ENCODE measurements at places on chromosomes 7 and 10.

- DNase-seq, result no peak
Observed at GRCh38 chr7:54904130-54904529, 114.7 kb upstream of the EGFR start.

GRCh38 chr10:77281719-77282118 is 355.9 kb downstream of the KCNMA1 start:
- DNase-seq, result no peak

DNA sequence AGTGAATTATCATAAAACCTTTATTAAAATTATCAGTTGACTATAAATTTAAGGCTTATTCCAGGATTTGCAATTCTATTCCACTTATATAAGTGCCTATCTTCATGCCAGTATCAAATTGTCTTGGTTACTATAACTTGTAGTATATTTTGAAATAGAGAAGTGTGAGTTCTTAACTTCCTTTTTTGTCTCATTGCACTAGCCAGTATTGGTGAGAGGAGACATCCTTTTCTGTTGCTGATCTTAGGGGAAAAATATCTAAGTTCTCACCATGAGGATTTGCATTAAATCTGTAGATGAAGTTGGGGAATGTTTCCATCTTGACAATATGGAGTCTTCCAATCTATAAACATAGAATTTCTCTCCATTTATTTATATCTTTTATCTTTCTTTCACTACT is 104.2 kb upstream of the MKI67 start:
- no peak for DNase-seq

DNA sequence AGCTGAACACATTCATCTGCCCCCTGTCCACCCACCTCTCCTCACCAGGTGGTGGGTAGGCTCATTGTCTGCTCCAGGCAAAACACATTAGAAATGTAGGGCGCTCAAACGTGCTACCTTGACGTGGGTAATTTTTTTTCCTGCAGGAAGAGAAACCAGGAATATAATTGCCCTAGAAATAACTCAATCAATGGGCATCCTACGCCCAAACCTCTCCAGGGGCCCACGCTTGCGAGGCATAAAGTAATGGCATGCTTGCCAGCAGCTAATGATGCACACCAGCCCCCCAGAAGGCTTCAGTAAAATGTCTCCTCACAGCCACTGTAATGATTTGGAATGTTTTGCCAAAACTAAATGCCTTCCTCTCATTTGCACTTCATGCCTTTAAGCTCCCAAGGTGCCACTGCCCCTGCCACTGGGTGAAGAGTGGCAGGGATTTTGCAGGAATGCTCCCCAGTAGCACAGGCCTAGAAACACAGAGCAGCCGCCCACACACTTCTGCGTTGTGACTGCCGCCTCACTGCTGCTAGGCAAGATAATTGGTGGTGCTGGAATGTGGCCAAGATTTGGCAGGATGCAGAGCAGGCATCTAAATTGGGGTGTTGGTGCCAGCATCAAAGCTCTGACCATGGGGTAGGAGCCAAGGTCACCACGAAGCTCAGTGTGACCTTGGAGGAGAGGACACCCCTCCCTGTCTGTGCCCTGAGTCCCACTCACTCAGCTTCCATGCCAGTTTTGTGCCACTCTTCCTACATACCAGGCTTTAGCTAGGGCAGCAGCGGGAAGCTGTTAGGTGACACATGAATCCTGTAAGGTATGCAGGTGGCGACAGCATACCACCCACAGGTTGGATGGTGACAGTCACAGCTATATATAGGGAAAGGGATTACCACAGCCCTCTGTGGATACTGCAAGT is 48.7 kb upstream of the PPP1R3C start:
- no peak for DNase-seq

GRCh38 chr10:34624323-34625153 is 190.6 kb downstream of the PARD3 start:
- no peak for DNase-seq

DNA sequence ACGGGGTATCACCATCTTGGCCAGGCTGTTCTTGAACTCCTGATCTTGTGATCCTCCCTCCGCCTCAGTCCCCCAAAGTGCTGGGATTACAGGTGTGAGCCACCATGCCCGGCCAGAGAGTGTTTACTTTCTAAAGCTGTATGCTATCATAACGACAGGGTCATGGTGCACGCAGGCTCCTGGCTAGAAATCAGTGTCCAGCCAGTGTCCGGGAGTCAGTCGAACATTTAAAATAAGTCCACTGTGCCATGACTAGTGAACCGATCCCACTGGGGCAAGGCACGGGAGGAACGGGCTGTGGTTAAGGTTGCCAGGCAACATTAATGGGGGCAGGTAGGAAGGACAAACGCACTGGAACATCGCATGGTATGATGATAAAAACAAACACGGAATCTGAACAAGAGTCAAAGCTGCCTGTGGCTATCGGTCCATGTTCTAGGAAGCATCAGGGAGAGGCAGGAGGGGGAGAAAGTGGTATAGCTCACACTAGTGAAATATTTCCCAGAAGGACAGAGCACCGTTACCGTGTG is 89.0 kb upstream of the SEPHS1 start:
- DNase-seq, result no peak

- no peak for DNase-seq
Observed at GRCh38 chr7:153473185-153473584, 579.0 kb upstream of the DPP6 start.

DNA sequence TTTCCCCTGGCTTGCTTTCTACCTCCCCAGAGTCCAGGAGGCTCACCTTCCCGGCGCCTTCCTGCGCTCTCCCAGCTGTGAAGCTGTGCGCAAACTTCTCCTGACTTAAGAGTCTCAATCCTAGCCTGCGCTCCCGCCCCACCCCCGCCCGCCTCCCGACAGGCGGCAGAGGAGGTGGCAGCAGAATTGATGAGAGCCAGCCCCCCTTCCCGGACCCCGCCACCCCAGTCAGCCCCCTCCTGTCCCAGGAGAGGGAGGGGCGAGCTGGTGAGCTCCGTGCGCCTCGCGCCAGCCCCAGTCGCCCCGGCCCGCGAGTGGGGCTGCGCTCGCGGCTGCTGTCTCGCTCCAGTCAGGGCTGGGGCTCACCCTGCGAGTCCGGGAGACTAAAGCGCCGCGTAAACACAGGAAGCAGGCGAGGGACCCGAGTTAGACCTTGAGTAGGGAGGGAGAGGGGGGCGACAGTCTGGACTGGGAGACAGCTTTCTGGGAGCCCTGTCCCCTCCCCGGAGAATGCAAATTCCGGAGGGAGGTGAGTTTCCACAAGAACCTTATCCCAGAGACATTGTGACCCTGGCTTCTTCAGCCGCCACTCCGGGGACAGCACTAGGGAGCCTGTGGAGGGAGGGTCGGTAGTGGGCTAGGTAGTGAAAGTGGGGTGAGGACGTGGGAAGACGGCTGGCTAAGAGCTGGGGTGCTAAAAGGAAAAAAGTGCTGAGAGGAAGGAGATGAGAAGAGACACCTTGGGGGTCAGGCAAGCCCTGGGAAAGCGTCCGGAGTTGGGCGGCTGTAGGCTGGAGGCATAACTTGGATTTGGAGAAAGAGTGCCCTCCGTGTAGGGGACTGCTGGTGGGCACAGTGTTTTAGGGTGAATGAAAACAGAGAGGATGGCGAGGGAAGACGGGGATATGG is at the start of gene CALCR:
TSS of gene CALCR (minus strand) at position 79 of the 909 bp plus-strand sequence. CDS start 87,743 bp downstream, outside the sequence.
- no peak for DNase-seq

DNA sequence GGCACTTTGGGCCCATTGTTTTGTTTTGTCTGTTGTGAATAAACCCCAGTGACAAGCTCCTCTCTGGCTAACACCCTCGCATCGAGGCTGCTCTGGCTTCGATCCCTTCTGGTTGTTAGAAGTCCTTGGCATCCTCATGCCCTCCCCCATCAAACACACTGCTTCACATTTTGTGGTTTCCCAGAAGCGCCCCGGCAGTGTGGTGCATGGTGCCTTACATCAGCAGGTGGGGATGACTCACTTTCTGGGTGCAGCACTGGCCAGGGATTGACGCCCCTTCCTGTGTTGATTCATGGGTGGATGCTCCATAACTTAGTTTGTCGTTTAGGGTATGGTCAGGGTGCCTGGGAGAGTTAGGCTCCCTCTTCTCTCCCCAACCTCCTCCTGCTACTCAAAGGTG is 51.4 kb downstream of the PLPP4 start:
- DNase-seq, result no peak

DNA sequence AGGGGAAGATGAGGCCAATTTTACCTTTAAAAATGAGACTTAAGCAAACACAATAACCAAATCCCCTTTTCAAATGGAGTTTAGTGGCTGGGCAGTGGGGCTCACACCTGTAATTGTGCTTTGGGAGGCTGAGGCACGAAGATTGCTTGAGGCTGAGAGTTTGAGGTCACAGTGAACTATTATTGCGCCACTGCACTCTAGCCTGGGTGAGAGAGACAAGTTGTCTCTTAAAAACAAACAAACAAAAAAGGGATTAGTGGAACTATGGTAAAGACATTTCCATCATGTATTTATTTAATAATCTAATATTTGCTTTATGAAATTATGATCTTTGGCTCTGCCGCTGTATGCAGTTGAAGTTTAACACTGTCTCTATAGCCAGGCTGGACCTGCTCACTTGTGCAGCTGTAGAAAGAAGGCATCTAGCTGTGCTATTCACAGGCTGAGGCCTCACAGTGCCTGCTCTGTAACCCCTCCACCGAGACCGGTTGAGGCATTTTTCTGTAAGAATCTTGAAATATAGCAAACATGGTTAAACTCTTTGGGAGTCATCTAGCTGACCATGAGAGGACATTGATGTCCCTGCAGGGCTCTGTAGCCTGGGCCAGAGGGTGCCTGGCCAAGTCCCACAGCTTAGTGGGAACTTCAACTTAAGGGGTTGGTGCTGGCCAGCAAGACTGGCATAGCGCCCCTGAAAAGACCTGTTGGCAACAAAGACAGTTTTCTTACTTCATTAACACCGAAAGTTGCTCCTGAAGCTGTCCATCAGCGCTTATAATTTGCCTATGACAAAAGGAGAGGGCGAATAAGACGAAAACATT is 131.8 kb downstream of the BMPER start:
- no peak for DNase-seq

- no peak for DNase-seq
Observed at GRCh38 chr7:27176962-27177794, 3.1 kb upstream of the HOXA10 start.

GRCh38 chr7:451255-452225 is 68.1 kb downstream of the PDGFA start:
- DNase-seq, result no peak

DNA sequence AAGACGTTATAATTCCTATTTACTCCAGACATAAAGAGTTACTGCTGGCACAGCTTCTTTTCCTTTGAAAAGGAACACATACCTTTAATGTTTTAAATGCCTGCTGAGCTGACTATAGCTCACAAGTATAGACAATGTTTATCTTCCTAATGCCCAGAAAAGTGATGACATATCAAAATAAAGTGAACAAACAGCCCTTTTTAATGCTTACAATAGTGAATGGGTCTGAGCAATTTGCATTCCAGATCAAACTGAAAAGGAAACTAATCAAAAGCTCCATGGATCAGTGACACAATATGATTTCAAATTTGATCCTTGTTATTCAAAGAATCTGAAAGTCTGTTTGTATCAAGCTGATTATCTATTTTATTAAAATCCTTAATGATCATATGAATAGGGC is 233.6 kb upstream of the SEMA3E start:
- no peak for DNase-seq

Measured in T-helper 2 cell treated with Interferon-gamma antibody and Interleukin-4, amounts not matched to agents 5 μg/mL and 100 μg/mL, for 36 hours (primary cell).